ENCODE measurements at places on chromosomes 1 and 21.

DNA sequence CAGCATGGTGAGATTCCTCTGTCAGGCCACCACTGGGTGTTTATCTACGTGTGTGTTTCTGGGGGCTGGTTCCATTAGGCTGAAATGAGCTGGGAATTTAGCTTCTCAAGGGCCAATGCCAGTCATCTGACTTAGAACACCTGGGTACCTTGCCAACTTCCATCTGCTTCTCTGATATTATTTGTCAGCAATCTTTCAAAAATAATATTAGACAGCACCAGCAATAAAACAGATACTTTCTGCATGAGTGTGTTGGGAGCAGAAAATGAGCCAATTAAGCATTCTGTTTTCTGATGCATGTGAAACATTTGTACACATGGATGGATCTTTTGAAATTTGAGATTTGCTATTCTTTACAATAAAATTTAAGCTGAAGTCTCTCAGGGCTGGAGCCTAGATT lies 124.1 kb downstream of the RYR2 start:
- H3K4me1 ChIP-seq = no peaks in the 10 kb centered on the region
- no peak overlapping the region for H3K27ac ChIP-seq
- no peak for DNase-seq
- no peaks in the 10 kb centered on the region for H3K36me3 ChIP-seq
- H3K27me3 ChIP-seq = no peaks in the 10 kb centered on the region

GRCh38 chr1:1799716-1800115 lies 21.4 kb upstream of the NADK start:
- H3K27ac ChIP-seq = no peak overlapping the region
- no peak overlapping the region for H3K4me3 ChIP-seq
- peaks cover 100% of the 10 kb centered on the region for H3K36me3 ChIP-seq
- DNase-seq = no peak

GRCh38 chr1:153538315-153538821 lies 2.4 kb downstream of the S100A5 start:
- no peak overlapping the region for H3K4me3 ChIP-seq
- peaks cover 17% of the 10 kb centered on the region for H3K4me1 ChIP-seq
- peak overlapping the region; percentile 96 for H3K27ac ChIP-seq
- no peaks in the 10 kb centered on the region for H3K27me3 ChIP-seq
- H3K36me3 ChIP-seq = peaks cover 17% of the 10 kb centered on the region

DNA sequence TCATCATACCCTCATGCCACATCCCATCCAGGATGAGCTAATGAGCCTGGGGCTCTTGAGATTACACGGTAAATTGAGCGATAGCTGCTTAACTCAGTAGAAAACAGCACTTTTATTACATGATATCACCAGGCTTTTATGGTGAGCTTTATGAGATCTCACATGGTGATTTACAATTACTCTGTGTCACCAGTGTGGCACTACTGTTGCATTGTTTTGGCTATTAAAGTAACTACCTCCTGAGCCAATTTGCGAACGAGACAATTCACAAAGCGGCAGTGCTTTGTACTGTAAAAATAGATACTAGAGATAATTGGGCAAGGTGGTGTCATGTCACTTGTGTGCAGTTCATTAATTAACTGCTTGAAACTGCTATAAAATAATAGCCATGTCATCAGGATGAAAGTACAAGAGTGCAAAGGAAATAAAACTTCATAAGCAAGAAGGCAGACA lies 767.7 kb upstream of the ADGRL2 start:
- no peaks in the 10 kb centered on the region for H3K4me1 ChIP-seq
- no peak overlapping the region for H3K4me3 ChIP-seq
- H3K27ac ChIP-seq = no peak overlapping the region
- H3K36me3 ChIP-seq = no peaks in the 10 kb centered on the region
- no peaks in the 10 kb centered on the region for H3K27me3 ChIP-seq

DNA sequence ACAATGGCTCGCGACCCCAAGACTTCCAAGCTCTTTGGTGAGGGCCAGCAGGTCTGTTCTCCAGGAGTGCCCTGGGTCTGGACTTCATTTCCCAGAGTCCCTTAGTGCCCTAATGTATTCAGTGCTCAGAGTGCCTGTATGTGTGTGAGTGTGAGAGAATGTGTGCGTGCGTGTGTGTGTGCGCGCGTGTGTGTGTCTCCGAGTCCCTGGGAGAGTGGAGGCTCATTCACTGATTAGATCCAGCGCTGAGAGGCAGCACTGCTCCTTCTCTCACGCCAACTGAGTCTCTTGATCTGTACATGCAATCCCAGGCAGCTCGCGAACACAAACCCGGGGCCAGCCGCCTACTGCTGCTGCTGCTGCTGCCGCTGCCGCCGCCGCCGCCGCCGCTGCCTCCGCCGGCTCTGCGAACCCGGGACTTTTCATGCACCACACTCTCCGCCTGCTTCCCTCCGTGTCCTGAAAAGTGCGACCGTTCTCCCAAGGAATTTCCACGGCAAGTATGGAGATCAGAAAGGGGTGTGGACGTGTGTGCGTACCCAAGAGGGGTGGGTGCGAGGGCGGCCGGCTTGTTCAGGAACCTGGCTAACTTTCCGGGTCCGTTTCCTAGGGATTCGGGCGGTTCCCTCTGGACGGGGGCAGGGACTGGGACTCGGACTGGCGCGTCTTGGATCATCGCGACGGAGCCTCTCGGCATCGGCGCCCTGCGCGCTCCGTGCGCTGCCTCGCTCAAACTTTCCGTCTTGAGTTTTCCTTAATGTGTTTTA lies at the start of gene RNF220:
Gene RNF220, plus strand, starts transcription at position 225 of the 767 bp plus-strand sequence.
- peak; percentile 64 for DNase-seq
- H3K27me3 ChIP-seq = peaks cover 87% of the 10 kb centered on the region
- H3K4me3 ChIP-seq = peak within 1 kb of the TSS; percentile 22
- no peaks in the 10 kb centered on the region for H3K4me1 ChIP-seq
- no peaks in the 10 kb centered on the region for H3K36me3 ChIP-seq
- H3K27ac ChIP-seq = no peak within 1 kb of the TSS

GRCh38 chr1:113758631-113759332 lies 504 bp downstream of the PHTF1 start:
- no peaks in the 10 kb centered on the region for H3K27me3 ChIP-seq
- DNase-seq = peak; percentile 58
- H3K27ac ChIP-seq = peak overlapping the region; percentile 62
- peaks cover 17% of the 10 kb centered on the region for H3K36me3 ChIP-seq

DNA sequence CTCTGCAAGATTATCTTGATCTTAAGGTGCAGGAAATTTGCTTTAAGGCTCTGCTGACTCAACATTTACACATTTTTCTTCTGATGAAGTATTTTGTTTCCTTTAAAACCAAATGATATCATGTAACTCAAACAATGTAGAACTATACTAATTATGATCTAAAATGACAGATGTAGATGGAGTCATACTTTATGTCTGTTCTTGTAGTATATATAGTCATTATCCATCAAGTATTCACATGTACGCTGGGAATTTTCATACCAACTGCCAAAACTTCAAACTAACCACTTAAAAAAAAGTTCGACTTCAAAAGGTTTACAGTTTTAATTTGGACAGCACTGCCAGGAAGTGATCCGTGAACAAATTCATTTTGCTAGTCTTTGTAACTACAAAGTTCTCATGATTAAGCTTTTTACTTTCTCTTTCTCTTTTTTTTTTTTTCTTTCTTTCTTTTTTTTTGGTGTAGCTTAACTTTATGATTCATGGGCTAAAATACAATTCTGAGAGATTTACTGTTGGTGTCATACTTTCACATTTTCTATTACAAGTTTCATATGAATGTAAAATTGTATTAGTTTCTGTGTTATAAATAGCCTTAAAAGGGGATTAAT lies 509.0 kb upstream of the CXADR start:
- H3K4me3 ChIP-seq = no peak overlapping the region
- H3K27me3 ChIP-seq = no peaks in the 10 kb centered on the region
- no peaks in the 10 kb centered on the region for H3K36me3 ChIP-seq
- H3K4me1 ChIP-seq = peaks cover 4% of the 10 kb centered on the region
- DNase-seq = no peak

GRCh38 chr1:74246315-74246714 lies 11.1 kb downstream of the TNNI3K start:
- H3K4me1 ChIP-seq = no peaks in the 10 kb centered on the region
- H3K27me3 ChIP-seq = no peaks in the 10 kb centered on the region
- H3K36me3 ChIP-seq = no peaks in the 10 kb centered on the region
- H3K4me3 ChIP-seq = no peak overlapping the region
- no peak for DNase-seq

DNA sequence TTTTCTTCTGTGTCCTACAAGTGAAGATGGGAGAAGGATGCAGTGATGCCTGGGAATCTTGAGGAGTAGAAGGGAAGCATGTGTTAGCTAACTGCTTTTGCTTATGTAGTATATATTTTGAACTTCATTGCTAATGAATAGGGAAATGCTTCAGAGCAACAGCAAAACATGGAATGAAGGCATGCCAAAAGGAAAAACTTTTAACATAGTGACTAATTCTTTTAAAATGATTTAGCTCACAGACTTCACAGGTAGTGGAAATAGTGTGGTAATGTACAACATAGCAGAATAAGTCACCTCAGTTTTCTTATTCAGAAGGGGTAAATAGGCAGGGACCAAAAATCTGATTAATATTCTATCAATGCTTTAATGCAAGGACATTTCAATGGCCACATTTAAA lies 95.5 kb downstream of the LYPLAL1 start:
- no peak overlapping the region for H3K4me3 ChIP-seq
- no peaks in the 10 kb centered on the region for H3K4me1 ChIP-seq
- H3K27ac ChIP-seq = no peak overlapping the region
- H3K36me3 ChIP-seq = no peaks in the 10 kb centered on the region
- DNase-seq = no peak
- H3K27me3 ChIP-seq = no peaks in the 10 kb centered on the region

- no peaks in the 10 kb centered on the region for H3K4me1 ChIP-seq
- no peak overlapping the region for H3K27ac ChIP-seq
These were observed 25.1 kb downstream of the WARS2 start for GRCh38 chr1:119115311-119115710.

DNA sequence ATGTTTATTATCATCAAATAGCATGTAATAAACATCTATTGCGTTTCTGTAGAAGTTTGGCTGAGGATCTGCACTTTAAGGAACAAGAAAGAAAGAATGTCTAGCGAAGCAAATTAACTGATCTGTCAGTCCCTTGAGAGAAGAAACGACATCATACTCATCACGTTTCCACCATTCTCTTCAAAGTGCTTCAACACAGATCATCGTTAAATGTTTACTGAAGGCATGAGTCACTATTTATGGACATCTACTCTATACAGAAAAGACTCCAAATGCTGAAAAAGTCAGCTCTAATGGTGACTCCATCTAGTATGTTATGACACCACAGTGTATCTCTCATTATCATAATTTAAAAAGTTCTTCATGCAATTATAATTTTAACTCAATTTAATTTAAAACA lies 369.1 kb downstream of the RGS7 start:
- no peaks in the 10 kb centered on the region for H3K27me3 ChIP-seq
- H3K36me3 ChIP-seq = no peaks in the 10 kb centered on the region
- no peaks in the 10 kb centered on the region for H3K4me1 ChIP-seq
- DNase-seq = no peak

DNA sequence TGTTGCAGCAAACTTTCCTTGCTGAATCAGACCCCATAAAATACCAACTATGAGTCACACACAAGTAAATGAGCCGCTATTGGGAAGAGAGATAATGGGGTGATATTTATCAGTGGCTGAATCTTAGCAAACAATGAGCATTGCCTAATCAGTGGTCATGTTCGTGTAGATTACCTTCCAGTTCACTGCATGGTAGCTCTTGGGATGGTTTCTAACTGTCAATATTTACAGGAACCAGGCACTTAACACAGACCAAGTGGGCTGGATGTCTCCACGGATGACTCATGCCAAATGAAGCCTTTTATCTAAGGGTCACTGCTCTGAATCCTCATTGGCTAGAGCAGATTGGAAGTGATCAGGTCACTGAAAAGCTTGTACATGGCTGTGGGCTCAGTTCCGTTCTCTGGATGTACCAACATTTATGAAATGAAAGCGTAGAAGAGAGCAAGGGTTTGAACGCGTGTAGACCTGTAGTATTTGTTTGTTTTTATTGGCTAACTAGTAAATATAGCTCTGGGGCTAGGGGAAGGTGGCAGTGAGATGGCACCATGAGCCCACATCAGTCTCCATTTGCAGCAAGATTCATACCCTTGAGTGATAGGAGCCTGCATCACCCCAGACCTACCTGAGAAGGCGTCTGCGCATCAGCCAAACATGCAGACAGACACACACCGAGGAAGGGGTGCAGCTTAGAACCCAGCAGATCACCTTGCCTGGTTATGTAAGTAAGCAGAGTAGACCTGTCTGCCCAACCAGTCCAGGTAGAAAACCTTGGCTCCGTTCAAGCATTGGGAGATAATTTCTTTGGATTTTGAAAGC lies 153.3 kb downstream of the TOMM20 start:
- H3K27ac ChIP-seq = peak overlapping the region; percentile 70
- DNase-seq = no peak
- H3K36me3 ChIP-seq = no peaks in the 10 kb centered on the region
- H3K27me3 ChIP-seq = no peaks in the 10 kb centered on the region
- no peak overlapping the region for H3K4me3 ChIP-seq

- no peaks in the 10 kb centered on the region for H3K36me3 ChIP-seq
- no peak overlapping the region for H3K4me3 ChIP-seq
- no peak overlapping the region for H3K27ac ChIP-seq
- peaks cover 4% of the 10 kb centered on the region for H3K27me3 ChIP-seq
These were observed 126.8 kb upstream of the ZNF644 start for GRCh38 chr1:91148641-91149069.

- peak overlapping the region; percentile 77 for H3K27ac ChIP-seq
- no peak overlapping the region for H3K4me3 ChIP-seq
- DNase-seq = no peak
- H3K36me3 ChIP-seq = peaks cover 16% of the 10 kb centered on the region
These were observed 43.0 kb downstream of the PLXNA2 start for GRCh38 chr1:208201229-208201628.

GRCh38 chr1:40385437-40386358 lies 12.2 kb downstream of the SMAP2 start:
- no peak overlapping the region for H3K4me3 ChIP-seq
- peaks cover 31% of the 10 kb centered on the region for H3K4me1 ChIP-seq
- no peak for DNase-seq
- no peak overlapping the region for H3K27ac ChIP-seq
- H3K27me3 ChIP-seq = no peaks in the 10 kb centered on the region

DNA sequence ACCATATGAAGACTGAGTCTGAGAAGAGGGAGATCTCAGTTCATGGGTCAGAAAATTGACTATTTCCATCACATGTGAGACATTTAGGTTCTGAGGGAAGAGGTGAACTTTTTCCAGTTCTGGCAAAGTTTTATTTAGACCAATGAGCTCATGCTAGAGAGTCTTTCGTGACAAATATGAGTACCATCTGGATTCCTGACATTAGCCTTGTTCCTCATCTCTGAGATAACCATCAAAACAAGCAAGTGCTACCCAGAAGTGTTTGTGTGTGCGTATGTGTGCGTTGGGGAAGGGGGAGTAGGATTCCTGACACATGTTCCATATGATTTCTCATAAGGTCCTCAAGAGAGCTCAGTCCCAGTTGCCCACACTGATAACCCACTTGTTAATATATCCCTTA lies 120.6 kb downstream of the FASLG start:
- no peaks in the 10 kb centered on the region for H3K36me3 ChIP-seq
- peaks cover 5% of the 10 kb centered on the region for H3K4me1 ChIP-seq
- no peak overlapping the region for H3K4me3 ChIP-seq
- DNase-seq = no peak

GRCh38 chr21:45519182-45519581 lies 23.1 kb downstream of the SLC19A1 start:
- H3K36me3 ChIP-seq = peaks cover 53% of the 10 kb centered on the region
- H3K27ac ChIP-seq = no peak overlapping the region
- no peak for DNase-seq
- H3K27me3 ChIP-seq = no peaks in the 10 kb centered on the region
- H3K4me3 ChIP-seq = no peak overlapping the region

GRCh38 chr1:156543066-156543465 lies 29.3 kb downstream of the IQGAP3 start:
- H3K27me3 ChIP-seq = no peaks in the 10 kb centered on the region
- no peak overlapping the region for H3K4me3 ChIP-seq
- DNase-seq = no peak
- H3K27ac ChIP-seq = no peak overlapping the region
- H3K36me3 ChIP-seq = peaks cover 59% of the 10 kb centered on the region

All from RWPE2 (cell line).